ENCODE measurements at places on chromosomes 7 and 10. TPM values are rescaled to one million over a fixed set of nuclear protein-coding genes. Genes with fewer than 3 reads are reported as not detected.

PHYHIPL gene
- total RNA-seq, result 2.0 TPM

NAT16 gene
- total RNA-seq, result not detected

MAT1A gene
- not detected for total RNA-seq

NEUROD6 gene
- total RNA-seq, result not detected

HOXA5 gene
- total RNA-seq, result 6.1 TPM

BICC1 gene
- 15.2 TPM for total RNA-seq

KCNMA1 gene
- total RNA-seq, result 94.3 TPM

HOXA3 gene
- 3.9 TPM for total RNA-seq

SFTPA1 gene
- 2.9 TPM for total RNA-seq

TDRD1 gene
- total RNA-seq, result not detected

GRCh38 chr7:32532716-32533115 is 37.4 kb downstream of the AVL9 start:
- no peaks in the 10 kb centered on the region for H3K36me3 ChIP-seq
- H3K27ac ChIP-seq, result no peak overlapping the region
- H3K4me1 ChIP-seq, result peaks cover 28% of the 10 kb centered on the region
- no peaks in the 10 kb centered on the region for H3K27me3 ChIP-seq
- no peak for DNase-seq
- no peak overlapping the region for H3K4me3 ChIP-seq

- no peak overlapping the region for H3K27ac ChIP-seq
- no peaks in the 10 kb centered on the region for H3K27me3 ChIP-seq
- DNase-seq, result no peak
- H3K4me1 ChIP-seq, result no peaks in the 10 kb centered on the region
- no peaks in the 10 kb centered on the region for H3K36me3 ChIP-seq
- H3K4me3 ChIP-seq, result no peak overlapping the region
Observed at GRCh38 chr7:33539659-33540400, 365.5 kb upstream of the BMPER start.

DNA sequence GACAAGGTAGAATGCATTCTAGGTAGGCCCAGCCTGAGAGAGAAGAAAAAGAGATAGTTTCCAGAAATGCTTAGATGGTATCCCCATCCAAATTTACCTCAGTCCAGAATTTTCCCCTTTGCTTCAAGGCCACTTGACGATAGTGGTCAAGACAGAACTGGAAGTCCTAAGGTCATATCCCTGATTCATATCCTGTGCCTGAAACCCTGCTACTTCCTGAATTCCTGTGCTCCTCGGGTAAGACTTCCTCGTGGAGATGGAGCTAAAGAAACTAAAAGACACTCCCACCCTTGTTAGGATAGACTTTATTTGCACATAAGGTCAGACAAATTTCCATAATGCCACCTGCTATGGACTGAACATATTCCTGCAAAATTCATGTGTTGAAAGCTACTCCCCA is 175.9 kb downstream of the EVX1 start:
- peaks cover 5% of the 10 kb centered on the region for H3K4me1 ChIP-seq
- no peak overlapping the region for H3K4me3 ChIP-seq
- no peak overlapping the region for H3K27ac ChIP-seq
- H3K36me3 ChIP-seq, result no peaks in the 10 kb centered on the region

DNA sequence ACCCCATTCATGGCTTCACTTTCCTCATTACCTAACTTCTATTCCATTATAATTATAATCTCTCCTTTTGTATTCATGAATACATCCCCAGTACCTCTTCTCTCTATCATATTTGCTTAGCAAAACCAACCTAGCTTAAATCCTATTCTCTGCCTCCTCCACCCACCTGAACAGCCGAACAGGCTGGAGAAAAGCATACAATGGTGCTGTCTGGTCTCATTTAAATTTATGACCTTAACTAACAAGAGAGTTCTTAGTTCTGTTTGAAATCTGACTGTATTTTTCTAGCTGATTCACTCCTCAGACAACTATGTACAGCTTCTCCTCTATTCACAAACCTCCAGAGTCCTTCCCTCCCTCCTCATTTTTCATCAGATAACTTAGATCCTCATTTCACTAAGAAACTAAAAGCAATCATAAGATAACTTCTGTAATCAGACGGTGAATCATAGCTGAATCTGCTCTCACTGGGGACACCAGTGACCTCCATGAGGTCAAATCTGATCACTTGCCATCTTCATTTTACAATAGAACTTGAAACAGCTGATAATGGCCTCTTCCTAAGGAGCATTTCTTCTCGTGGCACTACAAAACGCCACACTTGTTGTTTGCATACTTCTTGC is 233.9 kb upstream of the AOAH start:
- no peak for DNase-seq
- H3K36me3 ChIP-seq, result no peaks in the 10 kb centered on the region
- H3K4me1 ChIP-seq, result no peaks in the 10 kb centered on the region
- no peak overlapping the region for H3K27ac ChIP-seq
- H3K4me3 ChIP-seq, result no peak overlapping the region
- no peaks in the 10 kb centered on the region for H3K27me3 ChIP-seq

DNA sequence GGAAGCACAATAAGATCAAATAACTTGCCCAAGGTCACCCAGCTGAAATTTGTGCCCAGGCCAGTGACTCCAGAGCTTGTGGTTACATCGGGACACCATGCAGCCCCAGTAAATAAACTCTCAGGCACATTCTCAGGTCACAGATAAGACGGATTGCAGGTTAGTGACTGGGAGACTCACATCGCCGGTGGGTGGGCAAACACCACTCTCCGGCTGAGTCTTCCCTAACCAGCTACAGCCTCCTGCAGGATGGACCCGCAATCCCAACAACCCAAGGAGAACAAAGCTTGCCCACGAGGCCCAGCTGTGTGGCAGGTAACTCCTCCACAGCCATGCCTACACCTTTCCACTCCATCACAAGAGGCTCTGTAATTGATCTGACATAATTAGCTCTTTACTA is 81.7 kb upstream of the EFCAB10 start:
- no peak overlapping the region for H3K27ac ChIP-seq
- no peaks in the 10 kb centered on the region for H3K27me3 ChIP-seq
- H3K4me3 ChIP-seq, result no peak overlapping the region
- H3K36me3 ChIP-seq, result peaks cover 21% of the 10 kb centered on the region
- DNase-seq, result no peak
- H3K4me1 ChIP-seq, result no peaks in the 10 kb centered on the region

- H3K27me3 ChIP-seq, result no peaks in the 10 kb centered on the region
- H3K36me3 ChIP-seq, result no peaks in the 10 kb centered on the region
- H3K27ac ChIP-seq, result no peak overlapping the region
- no peak overlapping the region for H3K4me3 ChIP-seq
- DNase-seq, result no peak
Observed at GRCh38 chr10:126163506-126163905, 224.8 kb downstream of the ADAM12 start.

DNA sequence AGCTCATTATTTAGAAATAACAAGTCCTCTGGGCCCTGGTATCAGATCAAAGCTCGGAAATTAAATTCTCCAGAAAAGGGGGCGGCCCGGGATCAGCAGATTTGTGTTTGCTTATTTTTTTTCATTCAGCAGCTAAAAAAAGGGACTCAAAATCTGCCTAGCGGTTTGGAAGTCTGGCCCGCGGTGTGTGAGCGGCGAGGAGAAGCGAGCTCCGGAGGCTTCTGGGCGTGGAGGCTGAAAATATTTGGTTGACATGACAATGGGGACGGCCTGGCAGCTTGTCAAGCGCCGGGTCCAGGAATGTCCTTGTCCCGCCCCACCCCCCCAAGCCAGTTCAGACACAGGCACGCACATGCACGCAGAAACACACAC is 43.4 kb downstream of the FOXL3 start:
- H3K27me3 ChIP-seq, result no peaks in the 10 kb centered on the region
- no peak for DNase-seq
- no peak overlapping the region for H3K4me3 ChIP-seq
- peaks cover 14% of the 10 kb centered on the region for H3K4me1 ChIP-seq

- no peaks in the 10 kb centered on the region for H3K27me3 ChIP-seq
- no peaks in the 10 kb centered on the region for H3K4me1 ChIP-seq
Observed at GRCh38 chr10:48252354-48252650, 22.2 kb downstream of the FRMPD2 start.

DNA sequence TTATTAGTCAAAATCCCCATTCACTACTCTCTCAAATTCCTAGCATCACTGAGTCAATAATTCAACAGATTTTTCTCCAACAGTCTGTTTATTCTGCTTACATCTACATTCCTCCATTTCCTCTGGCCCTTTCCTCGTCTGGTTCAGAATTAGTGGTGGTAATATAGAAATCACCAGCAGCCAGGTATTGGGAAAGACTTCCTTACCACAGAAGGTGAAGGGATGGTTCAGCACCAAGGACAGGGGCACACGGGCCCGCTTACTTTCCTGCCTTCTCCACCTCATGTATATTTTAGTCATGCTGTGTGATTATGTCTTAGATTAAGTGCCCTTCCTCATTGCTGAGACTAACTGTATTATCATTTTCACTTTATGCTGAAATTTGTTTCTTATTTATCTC is 70.4 kb upstream of the APBB1IP start:
- H3K4me3 ChIP-seq, result no peak overlapping the region
- no peaks in the 10 kb centered on the region for H3K4me1 ChIP-seq
- DNase-seq, result no peak

- DNase-seq, result no peak
- peak within 1 kb of the TSS; percentile 94 for H3K27ac ChIP-seq
- H3K27me3 ChIP-seq, result no peaks in the 10 kb centered on the region
- H3K36me3 ChIP-seq, result no peaks in the 10 kb centered on the region
Observed at GRCh38 chr7:151248346-151249033, at the start of gene SMARCD3. Gene SMARCD3, minus strand, starts transcription at chr7:151248694. Its CDS starts 132 bp downstream, at chr7:151248562.

DNA sequence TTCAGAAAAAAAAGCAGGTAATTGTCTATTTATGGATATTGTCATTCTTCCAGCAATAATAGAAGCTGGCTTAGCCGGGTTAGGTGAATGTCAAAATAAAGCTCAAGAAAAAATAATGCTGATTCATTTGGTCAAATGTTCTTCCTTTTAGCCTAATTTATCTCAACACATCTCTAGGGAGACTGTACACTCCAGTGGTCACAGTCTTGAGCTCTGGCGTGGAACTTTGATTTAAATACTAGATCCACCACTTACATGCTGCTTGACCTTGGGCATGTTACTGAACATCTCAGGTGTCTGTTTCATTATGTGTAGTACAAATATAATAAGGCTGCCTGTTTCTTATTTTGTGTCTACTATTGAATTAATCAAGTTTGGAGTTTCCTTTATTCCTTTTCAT is 22.0 kb downstream of the PRTFDC1 start:
- no peaks in the 10 kb centered on the region for H3K36me3 ChIP-seq
- H3K27me3 ChIP-seq, result no peaks in the 10 kb centered on the region
- no peak overlapping the region for H3K4me3 ChIP-seq
- no peak overlapping the region for H3K27ac ChIP-seq
- no peaks in the 10 kb centered on the region for H3K4me1 ChIP-seq

DNA sequence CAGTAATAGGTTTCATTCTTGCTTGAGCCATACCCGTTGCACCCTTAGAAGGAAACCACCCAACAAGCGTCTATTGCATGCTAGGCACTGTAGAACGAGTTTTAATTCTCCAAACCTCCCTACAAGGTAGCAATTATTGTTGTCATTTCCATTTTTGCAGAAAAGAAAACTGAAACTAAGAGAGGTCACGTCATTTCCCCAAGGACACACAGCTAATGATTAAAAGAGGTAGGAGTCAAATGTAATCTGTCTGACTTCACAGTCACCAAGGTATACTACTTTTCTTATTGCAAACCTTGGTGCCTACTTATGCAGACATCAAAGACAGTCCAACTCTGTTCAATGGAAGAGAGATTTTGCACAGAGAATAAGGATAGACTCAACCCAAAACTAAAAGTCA is 49.1 kb upstream of the C1QL3 start:
- H3K27me3 ChIP-seq, result no peaks in the 10 kb centered on the region
- H3K27ac ChIP-seq, result no peak overlapping the region
- H3K4me3 ChIP-seq, result no peak overlapping the region
- H3K4me1 ChIP-seq, result no peaks in the 10 kb centered on the region
- no peak for DNase-seq

GRCh38 chr7:23377134-23377533 is 78.0 kb downstream of the MALSU1 start:
- no peak overlapping the region for H3K4me3 ChIP-seq
- H3K27me3 ChIP-seq, result no peaks in the 10 kb centered on the region
- no peaks in the 10 kb centered on the region for H3K36me3 ChIP-seq
- no peak for DNase-seq
- H3K27ac ChIP-seq, result no peak overlapping the region

GRCh38 chr10:3805791-3806461 is 20.9 kb upstream of the KLF6 start:
- H3K4me1 ChIP-seq, result peaks cover 74% of the 10 kb centered on the region
- peak; percentile 90 for DNase-seq
- H3K4me3 ChIP-seq, result no peak overlapping the region
- no peaks in the 10 kb centered on the region for H3K27me3 ChIP-seq
- peak overlapping the region; percentile 89 for H3K27ac ChIP-seq
- no peaks in the 10 kb centered on the region for H3K36me3 ChIP-seq

DNA sequence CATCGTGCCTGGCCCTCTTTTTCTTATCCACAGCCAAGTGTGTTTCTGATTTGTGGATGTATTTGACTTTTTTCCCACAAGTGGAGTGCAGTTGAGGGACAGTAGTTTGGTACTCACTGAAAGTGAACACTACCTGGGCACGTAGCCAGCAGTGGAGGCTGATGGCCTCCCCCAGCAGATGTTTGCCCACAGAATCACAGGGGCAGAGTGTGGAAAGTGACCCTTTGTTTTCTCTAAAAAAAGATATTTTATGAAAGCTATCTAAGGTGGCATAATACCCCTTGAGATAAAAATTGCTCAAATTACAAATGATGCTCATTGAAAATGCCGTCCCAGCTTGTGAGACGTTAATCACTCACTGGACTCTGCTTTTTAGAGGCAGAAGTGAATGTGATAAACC is 29.1 kb downstream of the WDR37 start:
- no peak overlapping the region for H3K4me3 ChIP-seq
- no peak overlapping the region for H3K27ac ChIP-seq
- no peaks in the 10 kb centered on the region for H3K4me1 ChIP-seq
- H3K36me3 ChIP-seq, result peaks cover 76% of the 10 kb centered on the region

GRCh38 chr10:12945690-12946359 is 55.7 kb downstream of the CCDC3 start:
- H3K27me3 ChIP-seq, result no peaks in the 10 kb centered on the region
- DNase-seq, result no peak
- H3K4me3 ChIP-seq, result no peak overlapping the region
- no peaks in the 10 kb centered on the region for H3K4me1 ChIP-seq
- H3K27ac ChIP-seq, result no peak overlapping the region

DNA sequence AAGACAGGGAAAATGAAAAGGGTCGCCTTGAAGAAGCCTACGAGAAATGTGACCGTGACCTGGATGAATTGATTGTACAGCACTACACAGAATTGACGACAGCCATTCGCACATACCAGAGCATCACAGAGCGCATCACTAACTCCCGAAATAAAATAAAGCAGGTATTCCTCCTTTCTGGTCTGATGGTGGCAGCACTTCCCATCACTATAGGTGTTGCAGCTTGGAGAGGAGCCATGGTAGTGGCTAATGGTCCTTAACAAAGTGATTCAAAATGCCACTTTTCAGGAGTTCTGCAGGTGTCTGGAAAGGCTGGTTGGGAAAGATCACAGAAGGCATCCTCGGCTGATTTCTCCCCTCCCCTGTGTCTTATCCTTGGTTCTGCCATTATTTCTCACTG is 22.1 kb downstream of the EXOC4 start:
- peaks cover 7% of the 10 kb centered on the region for H3K4me1 ChIP-seq
- no peak for DNase-seq
- H3K27ac ChIP-seq, result no peak overlapping the region
- H3K4me3 ChIP-seq, result no peak overlapping the region
- no peaks in the 10 kb centered on the region for H3K36me3 ChIP-seq
- H3K27me3 ChIP-seq, result no peaks in the 10 kb centered on the region
